Fibroblast of villous mesenchyme (primary cell): ENCODE measurements at places on chromosomes 2 and 18. TPM values are rescaled to one million over a fixed set of nuclear protein-coding genes. Genes with fewer than 3 reads are reported as not detected.

- DNase-seq: no peak
These were observed 28.0 kb downstream of the RFX8 start for GRCh38 chr2:101446869-101447268.

DNA sequence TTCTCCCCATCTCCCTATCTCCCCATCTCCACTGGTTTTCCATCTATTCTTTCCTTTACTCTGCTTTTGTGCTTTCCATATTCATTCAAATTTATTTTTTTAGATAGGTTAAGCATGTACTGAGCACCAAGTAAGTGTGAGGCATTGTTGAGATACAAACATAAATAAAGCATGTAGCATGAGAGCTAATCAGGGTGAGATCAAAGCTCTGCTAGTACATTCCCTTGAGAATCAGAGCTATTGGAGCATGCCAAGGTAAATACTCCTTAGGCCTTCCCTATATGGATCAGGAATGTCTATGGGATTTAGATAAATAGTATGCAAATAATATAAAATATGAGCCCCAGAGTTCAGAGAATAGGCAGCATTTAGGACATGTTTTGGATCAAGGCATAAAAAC, 25.3 kb downstream of the BABAM2 start:
- no peak for DNase-seq

- no peak for DNase-seq
These were observed 687.6 kb upstream of the HS6ST1 start for GRCh38 chr2:129006135-129006886.

GRCh38 chr2:160912276-160912675, 248.0 kb upstream of the TANK start:
- no peak for DNase-seq

DNA sequence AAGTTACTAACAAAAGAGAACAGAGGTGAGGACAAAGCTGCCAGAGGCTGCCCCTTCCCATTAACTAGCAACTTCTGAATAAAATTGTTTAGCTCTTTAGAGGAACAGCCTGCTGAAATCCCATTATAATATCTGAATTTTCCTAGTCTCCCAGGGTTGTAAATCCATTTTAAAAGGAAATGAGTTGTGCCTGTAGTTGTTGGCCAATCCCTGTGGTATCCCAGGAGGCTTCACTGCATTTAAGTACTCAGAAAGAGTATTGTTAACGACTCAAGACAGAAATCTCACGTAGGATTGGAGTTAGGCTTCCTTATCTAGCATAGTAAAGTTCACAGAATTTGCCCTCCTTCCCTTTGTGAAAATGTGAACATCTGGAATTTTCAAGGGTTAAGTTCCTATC, 8.9 kb downstream of the LAPTM4A start:
- DNase-seq: peak; percentile 70

DNA sequence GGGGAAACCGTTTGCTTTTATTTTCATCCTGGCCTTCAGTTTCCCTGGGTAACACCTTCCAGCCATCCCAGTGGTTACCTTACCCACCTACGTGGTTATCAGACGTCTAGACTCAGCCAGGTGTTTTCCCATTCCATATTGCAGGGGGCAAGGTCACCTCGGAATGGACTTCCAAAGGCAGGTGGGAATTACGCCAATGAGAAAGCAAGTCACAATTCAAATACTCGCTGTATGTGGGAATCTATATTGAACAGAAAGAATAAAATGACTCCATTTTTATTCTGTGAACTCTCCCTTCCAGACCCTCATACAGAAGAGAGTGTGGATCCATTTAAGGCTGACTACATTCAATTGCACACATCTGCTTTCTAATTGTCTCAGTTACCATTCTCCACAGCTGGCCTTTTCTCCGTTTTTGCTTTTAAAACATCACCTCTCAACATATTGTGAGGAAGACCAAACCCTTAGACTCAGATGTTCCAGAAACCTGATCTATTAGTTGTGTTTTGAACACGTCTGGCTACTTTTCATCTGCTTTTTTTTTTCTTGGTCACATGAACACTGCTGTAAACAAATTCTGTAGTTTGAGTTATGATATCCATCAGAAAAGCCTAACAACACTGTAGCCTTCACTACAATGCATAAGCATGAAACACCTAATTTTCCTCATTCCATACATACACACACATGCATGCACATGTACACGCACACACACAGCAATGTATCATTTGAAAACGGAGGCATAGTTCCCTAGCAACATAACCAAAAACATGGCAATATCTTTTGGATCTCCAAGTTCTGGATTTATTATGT, 59.8 kb downstream of the BCL2 start:
- DNase-seq: no peak

- peak; percentile 14 for DNase-seq
These were observed 255.6 kb downstream of the PTPRM start for GRCh38 chr18:7822435-7823331.

DNA sequence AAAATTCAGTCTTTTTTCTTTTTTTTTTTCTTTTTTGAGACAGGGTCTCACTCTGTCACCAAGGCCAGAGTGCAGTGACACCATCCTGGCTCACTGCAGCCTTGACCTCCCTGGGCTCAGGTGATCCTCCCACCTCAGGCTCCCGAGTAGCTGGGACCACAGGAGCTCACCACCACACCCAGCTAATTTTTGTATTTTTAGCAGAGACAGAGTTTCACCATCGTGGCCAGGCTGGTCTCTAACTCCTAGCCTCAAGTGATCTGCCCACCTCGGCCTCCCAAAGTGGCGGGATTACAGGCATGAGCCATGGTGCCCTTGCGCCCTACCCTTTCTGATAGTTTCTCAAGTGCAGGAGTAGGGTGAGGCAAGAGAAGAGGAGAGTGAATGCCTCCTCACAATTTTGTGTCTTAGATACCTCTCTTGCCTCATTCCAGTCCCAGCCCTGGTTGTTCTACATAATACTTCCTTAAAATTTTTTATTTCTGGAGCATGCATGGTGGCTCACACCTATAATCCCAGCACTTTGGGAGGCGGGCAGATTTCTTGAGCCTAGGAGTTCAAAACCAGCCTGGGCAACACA, 68.2 kb upstream of the CAB39 start:
- no peak for DNase-seq

- no peak for DNase-seq
These were observed 218.1 kb upstream of the TNP1 start for GRCh38 chr2:217077831-217078407.

GRCh38 chr2:18703555-18703954, 114.2 kb upstream of the NT5C1B start:
- DNase-seq: no peak

GRCh38 chr2:201908901-201909300, 102.6 kb downstream of the CDK15 start:
- no peak for DNase-seq

DNA sequence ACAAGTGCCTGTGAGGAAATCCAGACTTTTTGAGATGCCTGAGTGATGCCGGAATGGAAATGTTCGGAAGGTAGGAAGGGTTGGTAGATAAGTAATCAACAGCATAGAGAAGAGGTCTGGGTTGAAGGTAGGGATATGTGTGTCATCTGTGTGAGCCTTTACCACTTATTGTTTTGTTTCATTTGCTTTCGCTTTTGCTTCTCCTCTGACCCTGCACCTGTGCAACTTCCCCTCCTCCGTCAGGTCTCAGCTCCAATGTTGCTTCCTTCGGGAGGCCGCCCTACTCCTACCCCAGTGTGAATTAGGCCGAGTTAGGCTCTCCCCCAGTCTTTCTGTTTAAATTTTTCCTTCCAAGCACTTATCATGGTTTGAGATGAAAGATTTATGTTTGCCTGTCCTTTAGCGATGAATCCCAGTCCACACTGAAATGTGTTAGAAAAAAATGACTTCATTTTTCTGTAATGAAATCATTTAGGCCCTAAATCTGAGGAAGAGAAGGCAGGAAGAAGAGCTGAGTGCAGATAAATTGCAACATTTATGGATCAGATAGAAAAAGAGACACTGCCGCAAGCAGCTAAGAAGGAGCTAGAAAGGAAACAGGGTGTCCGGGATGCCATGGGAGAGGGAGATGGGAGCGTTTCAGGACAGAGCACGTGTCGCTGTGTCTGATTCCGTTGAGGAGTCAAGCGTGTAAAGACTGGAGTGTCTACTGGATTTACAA, 139.6 kb upstream of the PELI1 start:
- peak; percentile 93 for DNase-seq

- DNase-seq: no peak
These were observed 18.4 kb downstream of the MXD1 start for GRCh38 chr2:69933254-69933828.

DNA sequence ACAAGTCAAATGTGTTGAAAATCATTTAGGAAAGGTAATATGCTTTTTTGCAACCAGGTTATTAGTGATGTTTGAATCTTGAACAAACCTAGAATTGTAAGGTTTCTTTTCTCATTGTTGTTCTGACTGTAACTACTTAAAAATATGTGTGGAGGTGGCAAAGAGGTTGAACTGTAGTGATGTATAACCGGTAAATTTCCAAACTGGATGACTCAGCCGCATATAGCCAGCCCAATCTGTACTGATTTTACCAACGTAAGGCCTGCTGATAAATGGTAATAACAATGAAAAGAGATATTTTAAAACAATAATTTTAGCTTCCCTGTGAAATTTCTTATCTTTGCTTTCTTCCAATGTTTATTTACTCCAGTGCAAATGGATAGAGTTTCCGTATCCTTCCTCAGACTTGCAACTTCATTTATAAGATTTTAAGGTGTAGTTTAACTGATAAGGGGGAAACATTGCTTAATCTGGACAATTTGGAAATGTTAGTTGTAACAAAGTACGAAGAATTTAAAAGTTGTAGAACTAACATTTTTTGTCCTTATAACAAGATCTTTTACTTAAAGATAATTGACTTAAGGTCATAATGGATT, 1170.4 kb upstream of the ZEB2 start:
- DNase-seq: peak; percentile 37

DNA sequence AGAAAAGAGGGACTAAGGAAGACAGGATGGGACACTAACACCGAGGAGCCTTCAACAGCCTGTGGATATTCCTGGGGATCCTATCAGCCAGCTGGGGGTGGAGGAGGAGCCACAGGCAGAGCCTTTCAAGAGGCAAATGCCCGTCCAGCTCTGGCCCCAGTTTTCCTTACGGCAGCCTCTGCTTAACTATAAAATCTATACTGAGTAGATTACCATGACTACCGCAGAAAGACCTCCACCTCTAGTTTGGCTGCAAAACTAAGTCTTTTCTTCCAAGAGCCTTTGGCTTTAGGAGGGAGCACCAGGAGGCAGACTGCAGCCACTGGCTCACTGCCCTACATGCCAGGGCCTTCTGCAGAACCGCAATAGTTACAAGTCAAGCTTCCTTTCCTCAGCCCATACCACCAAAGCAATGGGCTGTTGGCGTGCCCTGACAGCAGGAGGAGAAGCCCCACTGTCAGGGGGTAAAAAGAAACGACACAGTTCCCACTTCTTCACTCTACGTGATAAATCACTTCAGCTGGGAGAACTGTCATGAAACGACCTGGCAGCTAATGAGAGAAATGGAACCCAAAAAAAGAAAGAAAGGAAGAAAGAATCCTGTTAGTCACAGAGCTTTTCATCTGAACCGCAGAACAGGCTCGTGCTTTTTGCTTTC, 25.1 kb upstream of the CREB1 start:
- peak; percentile 68 for DNase-seq

DNA sequence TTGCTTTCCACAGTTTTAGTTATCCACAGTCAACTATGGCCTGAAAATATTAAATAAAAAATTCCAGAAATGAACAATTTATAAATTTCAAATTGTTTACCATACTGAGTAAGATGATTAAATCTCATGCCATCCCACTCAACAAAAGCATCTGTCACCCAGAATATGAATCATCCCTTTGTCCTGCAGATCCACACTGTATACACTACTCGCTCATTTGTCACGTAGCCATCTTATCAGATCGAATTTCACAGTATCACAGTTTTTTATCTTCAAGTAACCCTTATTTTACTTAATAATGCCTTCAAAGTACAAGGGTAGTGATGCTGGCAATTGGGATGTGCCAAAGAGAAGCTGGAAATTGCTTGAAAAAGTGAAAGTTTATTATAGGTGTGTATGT, 291.8 kb upstream of the LRATD1 start:
- no peak for DNase-seq

DNA sequence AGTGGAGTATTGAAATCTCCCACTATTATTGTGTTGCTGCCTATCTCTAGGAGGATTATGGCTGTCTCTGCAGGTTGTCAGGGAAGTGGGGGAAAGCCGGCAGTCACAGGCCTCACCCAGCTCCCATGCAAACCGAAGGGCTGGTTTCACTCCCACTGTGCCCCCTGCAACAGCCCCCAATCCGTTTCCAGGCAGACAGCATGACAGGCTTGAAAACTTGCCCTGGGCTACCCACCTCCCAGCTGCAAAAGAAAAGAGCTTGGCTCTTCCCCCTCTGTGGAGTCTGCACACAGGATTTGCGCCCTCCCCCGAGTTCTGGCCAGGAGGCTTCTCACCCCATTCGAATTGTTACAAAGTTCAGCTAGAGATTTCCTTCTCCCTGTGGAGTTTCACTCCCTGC, 87.4 kb upstream of the MSTN start:
- DNase-seq: no peak

- no peak for DNase-seq
These were observed 54.8 kb upstream of the ASB18 start for GRCh38 chr2:236319036-236319435.

DNA sequence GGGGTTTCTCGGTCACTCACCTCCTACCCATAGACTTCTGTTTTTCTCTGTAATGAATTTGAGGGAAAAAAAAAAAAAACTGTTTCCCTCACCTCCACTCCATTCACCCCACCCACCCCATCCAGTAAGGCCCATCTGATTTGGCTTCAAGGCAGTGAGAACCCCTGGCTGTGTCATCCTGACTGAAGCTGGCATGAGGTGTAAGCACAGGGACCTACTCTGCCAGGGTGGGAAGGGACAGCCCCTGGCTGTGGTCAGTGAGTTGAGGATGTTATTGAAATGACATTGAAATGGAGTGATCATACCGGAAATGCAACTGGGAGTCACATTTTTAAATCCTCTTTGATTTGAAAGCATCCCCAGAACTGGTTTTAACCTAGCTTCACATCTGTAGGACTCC, 19.1 kb upstream of the BCL2L11 start:
- no peak for DNase-seq

DNA sequence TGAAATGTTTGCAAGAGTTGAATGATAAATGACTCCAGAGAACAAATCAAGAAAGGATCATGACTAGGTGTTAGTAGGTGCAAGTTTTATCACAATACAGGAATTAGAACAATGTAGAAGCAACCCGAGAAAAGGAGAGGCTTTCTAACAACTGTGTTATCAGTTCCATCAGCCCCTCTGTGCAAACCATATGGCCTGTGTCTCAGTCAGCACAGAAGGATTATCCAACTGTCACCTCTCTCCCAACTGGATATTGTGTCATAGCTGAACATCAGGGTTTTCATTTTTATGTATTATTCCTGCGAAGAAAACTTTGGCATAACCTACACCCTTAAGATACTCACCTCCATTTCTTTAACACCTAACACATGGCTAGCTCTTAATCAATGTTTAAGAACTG, 321.6 kb upstream of the RND3 start:
- peak; percentile 33 for DNase-seq

Gene SP140L
- total RNA-seq: 12.6 and 16.8 TPM in 2 replicates

Gene ALPP
- not detected in 2 replicates for total RNA-seq

Gene RUFY4
- not detected in 2 replicates for total RNA-seq

Gene SCYGR6
- total RNA-seq: not detected in 2 replicates

Gene SPC25
- total RNA-seq: 2.9 and 7.3 TPM in 2 replicates

Gene C2orf42
- total RNA-seq: 14.5 and 33.7 TPM in 2 replicates

Gene DDX1
- 87.3 and 120 TPM in 2 replicates for total RNA-seq
